Fibroblast of villous mesenchyme (primary cell): ENCODE measurements at places on chromosomes 6 and 20.

GRCh38 chr20:45340951-45341350 lies 7.3 kb downstream of the SDC4 start:
- DNase-seq = no peak

DNA sequence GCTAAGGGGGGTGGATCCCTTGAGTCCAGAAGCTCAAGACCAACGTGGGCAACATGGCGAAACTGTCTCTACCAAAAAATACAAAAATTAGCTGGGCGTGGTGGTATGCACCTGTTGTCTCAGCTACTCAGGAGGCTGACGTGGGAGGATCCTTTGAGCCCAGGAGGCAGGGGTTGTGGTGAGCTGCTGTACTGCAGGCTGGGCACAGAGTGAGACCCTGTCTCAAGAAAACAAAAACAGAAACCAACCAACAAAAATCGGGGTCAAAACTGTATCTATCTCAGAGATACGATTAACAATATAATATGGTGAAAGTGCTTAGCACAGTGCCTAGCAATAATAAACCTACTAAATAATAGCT lies 20.7 kb upstream of the BCAS1 start:
- DNase-seq = no peak

DNA sequence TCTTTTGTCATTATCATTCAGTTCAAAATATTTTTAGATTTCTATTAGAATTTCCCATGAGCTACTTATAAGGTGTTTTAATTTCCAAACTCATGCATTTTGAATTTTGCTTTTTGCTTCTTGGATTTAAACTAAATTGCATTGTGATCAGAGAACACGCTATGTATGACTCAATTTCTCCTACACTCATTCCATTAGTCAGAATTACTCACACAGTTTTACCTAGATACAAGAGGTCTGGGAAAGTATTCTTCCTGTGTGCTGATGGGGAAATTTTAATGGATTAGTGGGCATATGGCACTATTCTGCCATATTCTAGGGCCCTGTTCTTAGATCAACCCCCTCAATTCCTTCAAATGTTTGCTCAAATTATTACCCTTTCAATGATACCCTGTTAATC lies 49.9 kb upstream of the BMP5 start:
- peak; percentile 25 for DNase-seq

DNA sequence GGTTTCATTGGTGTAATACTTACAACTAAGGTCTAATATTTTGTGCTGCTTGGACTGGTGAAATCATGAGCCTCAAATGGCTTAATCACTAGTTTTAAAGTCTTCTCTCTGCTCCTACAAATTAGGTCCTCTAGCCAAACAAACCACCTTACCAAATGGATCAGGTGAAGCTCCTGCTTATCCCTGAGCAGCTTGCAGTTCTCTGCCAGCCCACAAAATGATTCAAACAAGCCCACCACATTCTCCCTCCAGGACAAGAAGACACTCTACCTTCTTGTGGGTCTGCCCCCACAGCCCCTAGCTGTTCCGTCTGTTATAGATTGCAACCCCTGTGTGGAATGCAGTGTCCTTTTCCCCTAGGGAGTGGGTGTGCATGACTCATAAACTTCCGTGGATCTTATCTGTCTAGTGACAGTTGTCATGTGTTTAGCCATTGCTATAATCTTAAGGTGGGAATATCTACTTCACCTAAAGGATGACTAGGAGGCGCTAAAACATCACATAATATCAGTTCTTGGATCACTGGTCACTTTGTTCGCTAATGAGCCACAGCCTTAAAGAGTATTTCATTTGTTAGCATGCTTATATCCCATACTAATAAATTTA lies 940.5 kb upstream of the MANEA start:
- DNase-seq = no peak
